ENCODE measurements at places on chromosomes 2 and 18.

- peak; percentile 93 for DNase-seq
Observed at GRCh38 chr2:235263205-235264120, 230.4 kb upstream of the AGAP1 start.

GRCh38 chr2:196075196-196075595 is 6.6 kb upstream of the DNAH7 start:
- DNase-seq, result no peak

DNA sequence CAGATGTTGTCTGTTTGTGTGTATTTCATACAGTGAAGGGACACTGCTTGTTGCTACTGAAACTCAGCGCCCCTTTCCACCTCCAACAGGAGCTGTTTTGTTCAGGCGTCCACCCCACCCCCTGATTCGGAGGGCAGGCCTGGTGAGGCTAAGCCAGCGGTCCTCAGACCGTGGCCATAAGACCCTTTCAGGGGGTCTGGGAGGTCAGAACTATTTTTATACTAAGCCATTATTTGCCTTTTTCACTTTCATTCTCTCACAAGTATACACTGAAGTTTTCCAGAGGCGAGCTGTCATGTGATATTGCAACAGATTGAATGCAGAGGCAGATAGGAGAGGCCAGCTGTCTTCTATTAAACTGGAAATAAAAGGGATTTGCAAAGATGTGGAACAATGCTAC is 39.7 kb upstream of the IGFBP5 start:
- no peak for DNase-seq

DNA sequence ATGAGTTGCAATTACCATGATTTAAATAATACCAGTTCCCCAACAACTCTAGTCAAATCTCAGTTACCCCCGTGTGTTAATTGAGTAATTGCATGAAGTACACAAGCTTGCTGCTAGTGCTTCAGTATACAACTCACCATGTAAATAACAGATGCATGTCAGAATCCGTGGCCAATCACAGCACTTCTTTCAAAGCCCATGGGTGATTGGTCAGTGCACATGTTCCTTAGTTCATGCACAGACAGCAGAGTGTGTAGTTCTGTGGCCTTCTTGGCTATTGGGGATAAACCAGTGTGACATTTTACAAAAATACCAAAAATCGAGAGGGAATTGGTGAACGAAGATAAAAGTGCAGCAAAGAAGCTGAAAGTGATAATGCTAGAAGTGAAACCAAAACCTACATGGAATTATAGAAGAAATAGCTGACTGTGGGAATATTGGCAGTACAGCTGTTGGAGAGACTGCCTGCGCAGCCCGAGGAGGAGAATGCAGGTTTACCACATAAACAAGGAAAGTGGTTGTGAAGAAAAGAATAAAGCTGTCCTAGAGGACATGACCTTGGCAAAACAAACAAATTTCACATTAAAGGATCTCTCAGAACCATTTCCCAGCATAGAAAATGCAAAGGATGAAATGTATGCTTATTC is 59.4 kb downstream of the NEDD4L start:
- no peak for DNase-seq

GRCh38 chr2:130183512-130184373 is 1.7 kb downstream of the MZT2B start:
- DNase-seq, result no peak

DNA sequence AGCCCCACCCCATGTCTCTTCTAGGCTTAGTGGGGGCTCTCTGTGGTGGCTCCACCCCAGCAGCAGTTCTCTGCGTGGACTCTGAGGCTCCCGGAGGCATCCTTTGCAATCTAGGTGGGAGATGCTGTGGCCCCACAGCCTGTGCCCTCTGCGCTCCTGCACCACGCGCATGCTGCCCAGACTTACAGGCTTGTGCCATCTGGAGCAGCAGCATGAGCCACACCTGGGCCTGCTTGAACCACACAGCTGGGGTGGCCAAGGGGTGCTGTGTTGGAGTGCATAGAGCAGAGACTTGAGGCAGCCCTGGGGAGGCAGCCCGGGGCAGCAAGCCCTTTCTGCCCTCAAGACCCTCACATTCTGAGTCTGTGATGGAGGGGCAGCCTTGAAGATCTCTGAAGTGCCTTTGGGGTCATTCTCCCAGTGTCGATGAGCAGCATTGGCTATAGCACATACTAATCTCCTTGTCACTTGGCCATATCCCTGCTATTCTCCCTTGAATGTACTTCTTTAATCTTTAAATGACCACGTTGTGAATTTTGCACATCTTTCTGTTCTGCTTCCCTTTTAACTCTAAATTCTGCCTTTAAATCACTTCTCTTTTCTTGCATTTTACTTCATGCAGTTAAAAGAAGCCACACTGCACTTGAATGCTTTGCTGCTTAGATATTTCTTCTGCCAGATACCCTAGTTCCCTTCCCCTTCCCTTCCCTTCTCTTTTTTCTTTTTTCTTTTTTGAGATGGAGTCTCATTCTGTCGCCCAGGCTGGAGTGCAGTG is 62.4 kb downstream of the NCAPH start:
- DNase-seq, result no peak

- DNase-seq, result no peak
Observed at GRCh38 chr18:61608316-61608715, 275.1 kb downstream of the CDH20 start.

DNA sequence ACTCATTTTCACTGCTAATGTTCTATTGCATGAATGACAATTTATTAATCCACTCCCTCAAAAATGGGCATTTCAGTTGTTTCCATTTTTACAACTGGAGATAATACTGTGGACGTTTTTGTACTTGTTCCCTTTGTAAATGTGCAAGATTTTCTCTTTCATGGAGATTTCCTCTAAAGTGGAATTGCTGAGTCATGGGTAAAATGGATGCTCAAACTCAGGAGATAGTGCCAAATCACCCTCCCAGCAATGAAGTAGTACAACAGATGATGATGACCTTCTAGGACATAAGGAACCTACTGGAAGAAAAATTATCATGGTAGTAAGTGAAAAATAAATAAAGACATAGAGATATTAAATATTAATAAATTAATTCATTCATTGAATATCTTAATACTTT is 460.8 kb upstream of the CHST9 start:
- DNase-seq, result no peak

DNA sequence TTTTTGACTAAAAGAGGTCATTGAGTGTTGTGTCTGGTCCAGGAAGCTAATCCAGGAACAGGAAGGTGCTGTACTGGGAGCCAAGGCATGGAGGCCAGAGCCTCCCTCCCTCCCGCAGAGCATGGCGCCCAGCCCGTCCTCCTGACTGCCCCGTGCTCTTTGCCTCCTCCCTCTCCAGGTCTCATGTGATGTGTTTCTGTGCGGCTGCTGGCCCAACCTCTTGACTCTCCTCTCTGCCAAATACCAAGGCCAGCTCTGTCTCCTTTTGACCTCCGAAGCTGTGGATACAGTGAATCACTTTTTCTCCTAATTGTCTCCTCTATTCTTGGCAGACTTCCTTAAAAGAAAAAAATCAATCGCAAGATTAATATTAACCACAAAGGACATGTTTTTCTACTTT is 284.1 kb downstream of the PHLPP1 start:
- DNase-seq, result no peak

- DNase-seq, result no peak
Observed at GRCh38 chr18:57784034-57784800, 18.9 kb downstream of the ATP8B1 start.

- DNase-seq, result no peak
Observed at GRCh38 chr2:192827735-192828134, 633.0 kb upstream of the TMEFF2 start.

Data from amniotic stem cell (primary cell).